ENCODE measurements at places on chromosomes 1 and 21.

- DNase-seq = no peak
Measured at GRCh38 chr1:151774256-151774922, 11.1 kb upstream of the MRPL9 start.

DNA sequence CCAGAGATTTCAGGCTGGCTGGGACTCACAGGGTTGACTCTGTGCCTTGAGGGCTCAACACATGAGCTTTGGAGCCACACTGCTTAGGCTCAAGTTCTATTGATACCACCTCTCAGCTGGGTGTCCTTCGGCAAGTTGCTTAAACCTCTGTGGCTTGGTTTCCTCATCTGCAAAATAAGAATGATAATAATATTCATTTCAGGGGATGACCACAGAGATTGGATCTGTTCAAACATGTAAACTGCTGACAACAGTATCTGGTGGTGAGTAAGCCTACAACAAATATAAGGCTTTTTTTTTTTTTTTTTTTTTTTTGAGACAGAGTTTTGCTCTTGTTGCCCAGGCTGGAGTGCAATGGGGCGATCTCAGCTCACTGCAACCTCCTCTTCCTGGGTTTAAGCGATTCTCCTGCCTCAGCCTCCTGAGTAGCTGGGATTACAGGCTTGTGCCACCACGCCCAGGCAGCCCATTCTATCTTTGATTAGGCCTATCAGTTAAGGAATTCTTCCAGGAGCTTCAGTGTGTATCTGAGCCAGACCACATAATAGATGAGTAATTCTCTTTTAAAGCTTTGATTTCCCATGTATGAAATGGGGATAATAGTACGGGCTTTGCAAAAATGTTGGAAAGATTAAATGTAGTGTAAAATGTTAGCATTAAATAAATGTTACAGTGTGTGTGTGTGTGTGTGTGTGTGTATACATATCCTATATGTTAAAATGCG, 437.6 kb downstream of the PRDM2 start:
- DNase-seq = no peak

DNA sequence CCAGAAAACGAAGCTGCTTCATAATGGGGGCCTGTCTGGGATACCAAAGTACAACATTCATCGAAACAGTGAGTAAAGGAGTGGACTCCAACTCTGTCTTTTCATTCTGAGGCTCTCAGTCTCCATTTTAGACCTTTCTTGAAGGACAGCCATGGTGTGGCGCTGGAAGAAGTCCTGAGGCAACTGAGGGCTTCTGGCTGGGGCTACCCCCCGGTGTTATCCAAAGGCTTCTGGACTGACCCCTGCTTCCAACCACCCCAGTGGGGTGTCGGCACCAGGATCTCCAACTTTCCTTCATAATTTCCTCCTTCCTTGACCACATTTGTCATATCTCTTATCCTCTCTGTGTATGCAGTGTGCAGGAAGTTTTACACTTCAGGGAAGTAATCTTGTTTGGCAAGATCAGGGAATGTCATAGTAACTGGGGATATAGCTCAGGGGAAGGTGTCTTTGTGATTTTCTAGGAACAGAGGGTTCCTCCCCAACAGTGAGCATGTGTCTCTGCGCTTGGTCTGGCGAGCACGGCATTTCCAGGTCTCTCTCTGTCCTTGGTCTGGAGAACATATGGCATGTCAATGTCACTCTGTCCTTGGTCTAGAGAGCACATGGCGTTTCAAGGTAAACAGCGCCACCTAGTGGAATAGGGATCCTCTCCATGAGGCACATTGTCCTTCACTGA, 19.4 kb upstream of the BSDC1 start:
- DNase-seq = peak; percentile 68

GRCh38 chr1:184644771-184645170, 109.9 kb downstream of the EDEM3 start:
- no peak for DNase-seq

DNA sequence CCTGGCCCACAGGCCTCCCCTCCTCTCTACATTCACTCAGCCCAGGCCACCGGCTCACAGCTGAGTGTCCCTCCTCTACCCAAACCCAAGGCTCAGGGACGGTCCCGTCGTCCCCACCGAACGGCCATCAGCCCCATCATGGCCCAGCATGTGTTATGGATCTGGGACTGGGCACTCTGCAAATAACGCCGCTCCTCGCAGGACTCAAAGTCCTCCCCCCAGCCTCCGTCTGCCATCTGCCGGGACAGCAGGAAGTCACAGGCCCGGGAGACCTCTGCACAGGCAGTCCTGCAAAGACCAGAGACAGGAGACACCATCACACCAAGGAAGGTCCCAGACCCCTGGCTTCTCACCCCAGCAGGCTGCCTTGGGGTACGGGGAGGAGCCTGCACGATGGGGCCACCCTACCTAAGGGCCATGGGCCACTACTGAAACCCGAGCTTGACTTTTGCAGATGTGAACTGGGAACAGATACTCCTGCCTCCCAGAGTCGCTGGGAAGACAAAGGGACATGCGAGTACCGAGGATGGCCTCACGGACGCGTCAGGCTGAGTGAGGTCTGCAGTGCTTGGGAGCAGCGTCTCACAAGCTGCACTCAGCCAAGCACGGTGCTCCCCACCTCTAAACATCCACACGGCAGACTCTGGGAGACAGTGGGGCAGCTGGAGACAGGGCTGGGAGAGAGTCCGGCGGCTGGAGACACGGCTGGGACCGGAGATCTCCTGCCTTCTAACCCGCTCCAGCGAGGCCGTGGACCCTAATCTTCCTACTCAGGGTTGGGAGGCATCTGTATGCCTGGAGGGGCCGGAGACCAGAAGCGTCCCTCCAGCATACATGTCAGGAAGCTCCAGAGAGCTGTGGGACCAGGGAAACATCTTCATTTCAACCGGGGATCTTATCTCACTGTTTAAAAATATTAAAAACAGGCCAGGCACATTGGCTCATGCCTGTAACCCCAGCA, 10.4 kb upstream of the SPATC1L start:
- no peak for DNase-seq

GRCh38 chr1:84377480-84378095, 20.7 kb upstream of the DNASE2B start:
- DNase-seq = no peak

DNA sequence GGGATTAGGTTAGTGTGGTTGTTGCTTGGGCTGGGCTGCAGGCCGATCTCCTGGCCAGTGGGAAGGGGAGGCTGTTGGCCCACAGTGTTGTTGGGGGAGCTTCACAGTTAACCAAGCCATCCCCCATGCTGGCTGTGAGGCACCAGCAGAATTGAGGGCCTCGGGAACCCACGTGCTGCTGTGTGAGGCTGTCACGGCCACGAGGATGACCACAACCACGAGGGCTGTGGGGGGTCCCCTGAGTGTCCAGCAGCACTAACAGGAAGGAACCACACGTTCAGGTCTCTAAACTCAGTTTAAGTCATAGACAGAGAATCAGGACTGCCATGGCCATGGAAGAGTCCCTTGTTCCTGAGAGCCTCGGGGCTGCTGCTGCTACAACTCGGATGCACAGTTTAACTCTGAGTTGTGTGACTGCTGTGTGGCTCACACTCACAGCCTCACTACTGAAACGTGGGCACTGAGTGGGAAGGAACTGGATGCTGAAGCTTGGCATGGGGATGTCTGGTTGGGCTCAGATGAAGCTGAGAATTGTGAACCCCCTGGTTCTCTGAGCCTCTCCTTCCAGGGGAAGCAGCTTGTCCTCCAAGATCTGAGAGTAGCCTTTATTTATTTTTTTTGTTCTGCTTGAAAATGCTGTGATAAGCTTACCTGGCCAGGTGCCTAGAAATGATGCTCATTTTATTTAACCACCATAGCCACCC, 4.8 kb upstream of the MMEL1 start:
- no peak for DNase-seq

- no peak for DNase-seq
Measured at GRCh38 chr1:66540434-66541032, 6.6 kb downstream of the SGIP1 start.

- no peak for DNase-seq
Measured at GRCh38 chr1:200437556-200438203, 27.8 kb upstream of the ZNF281 start.

DNA sequence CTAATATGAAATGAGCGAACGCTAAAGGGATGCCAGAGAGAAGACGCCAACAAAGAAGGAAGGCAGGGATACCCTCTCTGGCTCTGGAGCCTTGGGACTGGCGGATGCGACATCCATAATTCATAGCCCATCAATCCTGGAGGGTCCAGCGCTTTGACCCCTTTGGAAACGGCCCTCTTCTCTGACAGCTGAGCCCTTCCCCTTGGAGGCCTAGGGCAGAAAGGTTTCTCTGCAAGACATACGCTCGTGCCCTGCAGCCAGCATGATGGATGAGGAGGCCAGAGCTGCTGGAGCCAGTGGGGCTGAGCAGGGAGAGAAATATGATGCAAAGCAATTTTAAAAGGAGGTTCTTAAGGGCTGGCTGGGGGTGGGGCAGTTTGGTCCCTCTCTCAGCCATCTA, 22.2 kb downstream of the OPTC start:
- no peak for DNase-seq

DNA sequence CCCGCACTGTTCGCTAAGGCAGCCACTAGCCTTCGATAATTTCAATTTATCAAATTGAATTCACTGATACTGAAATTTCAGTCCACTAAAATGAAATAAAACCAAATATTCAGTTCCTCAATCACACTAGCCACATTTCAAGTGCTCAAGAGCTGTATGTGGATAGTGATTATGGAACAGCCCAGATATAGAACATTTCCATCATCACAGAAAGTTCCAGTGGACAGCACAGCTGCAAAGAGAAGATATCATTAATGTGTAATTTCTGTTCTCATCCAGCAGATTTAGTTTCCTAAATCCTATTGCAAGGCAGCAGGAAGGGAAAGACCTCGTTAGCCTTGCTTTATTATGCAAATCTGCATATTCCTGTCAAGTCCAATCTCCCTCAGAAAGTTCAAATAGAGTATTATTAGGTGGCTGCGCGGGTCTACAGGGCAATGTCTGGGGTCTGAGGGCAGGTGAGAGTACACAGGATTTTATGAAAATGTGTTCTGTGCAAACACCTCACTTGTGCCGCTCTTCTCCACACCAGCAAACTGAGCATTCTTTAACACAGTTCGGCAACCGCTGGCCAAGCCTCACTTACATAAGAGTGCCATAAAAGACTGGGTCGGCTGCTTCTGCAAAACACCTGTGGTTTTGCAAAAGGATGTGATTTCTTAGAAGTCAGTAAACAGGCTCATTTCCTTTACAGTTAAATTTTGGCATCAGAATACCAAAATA, 22.4 kb downstream of the CAPZB start:
- peak; percentile 46 for DNase-seq

GRCh38 chr1:28259252-28259933, at the start of gene SESN2:
TSS of gene SESN2 (plus strand) at chr1:28259518. CDS start at chr1:28259848, 330 bp downstream.
- peak; percentile 99 for DNase-seq

DNA sequence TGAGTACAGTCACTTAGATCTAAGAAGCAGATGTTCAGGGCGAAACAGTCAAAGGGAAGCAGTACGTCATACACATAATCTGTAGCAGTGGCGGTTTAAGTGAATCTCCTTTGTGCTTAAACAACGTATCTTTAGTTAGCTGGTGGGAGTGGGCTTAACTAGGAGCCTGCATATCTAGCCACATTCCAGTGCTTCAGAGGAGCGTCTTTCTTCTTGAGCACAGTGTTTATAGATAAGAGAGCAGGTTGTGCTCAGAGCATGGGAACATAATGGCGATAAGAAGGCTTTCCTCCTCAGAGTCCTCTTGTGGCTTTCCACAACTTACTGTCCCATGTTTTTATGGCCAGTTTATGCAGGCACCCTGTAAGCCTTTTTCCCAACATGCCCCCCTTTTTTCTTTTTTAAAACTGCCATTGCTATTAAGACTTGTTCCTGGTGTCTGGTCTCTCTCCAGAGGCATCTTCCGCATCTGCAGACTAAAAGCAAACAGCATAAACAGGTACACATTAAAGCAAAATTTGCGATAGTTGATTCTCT, 3.2 kb downstream of the DAP3 start:
- DNase-seq = no peak

DNA sequence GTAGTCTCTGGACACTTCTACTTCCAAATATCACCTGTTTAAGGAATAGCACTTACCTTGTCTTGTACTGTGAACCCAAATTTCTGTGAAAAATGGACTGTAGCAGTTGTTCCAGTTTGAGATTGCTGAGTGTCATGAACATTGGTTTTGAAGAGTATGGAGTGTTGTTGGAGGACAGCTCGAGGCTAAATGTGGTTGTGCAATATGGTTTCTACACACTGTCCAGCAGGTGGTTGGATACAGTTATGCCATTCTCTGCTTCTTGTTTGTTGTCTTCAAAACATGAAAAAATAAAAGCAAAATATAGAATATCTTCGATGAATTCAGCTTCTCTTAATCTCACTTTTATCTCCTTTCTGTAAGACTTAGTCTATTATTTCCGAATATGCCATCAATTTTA, 67.1 kb downstream of the DDR2 start:
- DNase-seq = no peak

- no peak for DNase-seq
Measured at GRCh38 chr1:69175053-69175452, 392.7 kb upstream of the LRRC7 start.

GRCh38 chr21:36860736-36861594, 105.5 kb downstream of the HLCS start:
- DNase-seq = no peak

- DNase-seq = no peak
Measured at GRCh38 chr1:64537942-64538341, 68.0 kb downstream of the CACHD1 start.

- no peak for DNase-seq
Measured at GRCh38 chr1:69967245-69967766, 238.1 kb downstream of the LRRC40 start.

GRCh38 chr1:180360333-180361075, 130.4 kb downstream of the LHX4 start:
- no peak for DNase-seq

Data from activated CD8-positive, alpha-beta memory T cell treated with anti-CD3 and anti-CD28 coated beads for 4 hours (primary cell).